ENCODE measurements at places on chromosomes 7 and 10. TPM values are rescaled to one million over a fixed set of nuclear protein-coding genes. Genes with fewer than 3 reads are reported as not detected.

The OPALIN gene
- total RNA-seq, result not detected

The GAD2 gene
- total RNA-seq, result not detected

The MEIG1 gene
- not detected for total RNA-seq

The PRR15 gene
- total RNA-seq, result 0.11 TPM

The PLAU gene
- total RNA-seq, result 0.82 TPM

The HGF gene
- total RNA-seq, result not detected

The TMEM209 gene
- total RNA-seq, result 44.5 TPM

The CROT gene
- total RNA-seq, result 5.4 TPM

The AKR1C8 gene
- total RNA-seq, result not detected

The NODAL gene
- total RNA-seq, result not detected

The AOAH gene
- total RNA-seq, result 9.6 TPM

The H2BK1 gene
- total RNA-seq, result not detected

The MBL2 gene
- total RNA-seq, result not detected

The MALRD1 gene
- total RNA-seq, result not detected

The ATP6V0A4 gene
- not detected for total RNA-seq

The PEX1 gene
- total RNA-seq, result 15.9 TPM

The TNPO3 gene
- 72.0 TPM for total RNA-seq

The KCNMA1 gene
- total RNA-seq, result 0.10 TPM

DNA sequence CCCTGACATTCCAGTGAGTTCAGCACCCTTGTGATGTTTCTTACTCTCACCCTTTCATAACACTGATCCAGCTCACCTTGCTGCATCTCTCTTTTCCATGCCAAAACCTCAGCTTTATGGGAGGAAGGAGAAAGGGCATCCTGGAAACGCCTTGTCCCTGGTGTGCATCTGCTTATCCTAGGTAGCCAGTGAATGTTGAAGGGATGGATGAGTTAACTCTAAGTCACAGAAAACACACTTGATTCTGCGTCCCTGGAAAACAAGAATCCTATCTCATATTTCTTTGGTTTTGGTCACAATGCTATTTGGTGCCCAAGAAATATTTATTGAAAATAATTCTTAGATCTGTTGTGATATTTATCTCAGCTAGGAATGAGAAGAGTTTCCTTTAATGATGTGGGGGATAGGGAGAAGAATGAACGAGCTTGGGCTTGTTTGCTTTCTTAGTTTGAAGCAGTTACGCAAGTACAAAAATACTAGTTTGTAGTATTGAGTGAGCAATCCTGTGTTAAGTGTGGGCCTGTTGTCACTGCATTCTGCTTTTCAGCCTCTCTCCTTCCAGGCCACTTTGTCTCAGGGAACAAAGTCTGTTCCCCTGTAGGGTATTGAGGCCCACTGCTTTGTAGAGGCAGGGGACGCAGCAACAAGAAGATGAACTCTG lies 126.5 kb downstream of the ARID5B start:
- DNase-seq, result no peak

DNA sequence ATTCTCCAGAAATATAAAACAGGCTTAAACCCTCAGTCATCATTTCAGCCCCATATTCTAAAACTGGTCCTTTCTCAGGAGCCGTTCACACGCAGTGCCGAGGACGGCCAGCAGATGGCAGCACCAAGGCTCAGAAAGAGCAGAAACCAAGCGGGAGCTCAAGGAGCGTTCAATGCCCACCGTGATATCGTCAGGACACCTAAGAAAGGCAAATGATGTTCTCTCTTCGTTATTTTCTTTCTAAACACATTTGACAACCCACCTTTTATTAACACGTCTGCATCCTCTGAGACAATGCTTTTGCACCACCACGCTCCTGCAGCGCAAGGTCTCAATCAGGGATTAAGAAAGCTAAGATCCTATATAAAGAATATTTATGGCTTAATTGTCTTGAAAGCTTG lies 45.7 kb upstream of the RBM33 start:
- peak; percentile 84 for DNase-seq

DNA sequence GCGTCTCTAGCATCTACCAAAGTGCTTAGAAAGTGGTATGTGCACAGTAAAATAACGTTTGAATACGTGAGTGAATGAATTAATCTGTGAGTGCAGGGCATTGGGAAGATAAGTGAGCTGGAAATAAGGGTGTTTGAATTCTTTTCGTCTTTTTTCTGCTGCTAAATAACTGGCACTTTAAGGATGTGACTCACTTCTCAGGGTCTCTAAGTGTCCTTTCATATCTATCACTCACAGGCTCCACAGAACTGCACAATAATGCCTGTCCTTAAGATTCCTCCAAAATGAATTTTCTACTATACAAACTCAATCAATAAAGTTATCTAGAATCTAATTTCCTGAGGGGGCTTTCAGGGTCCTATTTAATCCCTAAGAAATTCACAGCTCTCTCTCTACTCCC lies 3.2 kb upstream of the DGKB start:
- DNase-seq, result no peak

GRCh38 chr7:111886233-111886632 lies 320.0 kb downstream of the DOCK4 start:
- no peak for DNase-seq

GRCh38 chr7:155404976-155405375 lies 53.0 kb upstream of the EN2 start:
- DNase-seq, result no peak

GRCh38 chr10:64773357-64773756 lies 1252.2 kb downstream of the REEP3 start:
- DNase-seq, result no peak

GRCh38 chr7:18201350-18201749 lies 173.7 kb upstream of the PRPS1L1 start:
- no peak for DNase-seq

GRCh38 chr10:109698882-109699664 lies 224.2 kb downstream of the XPNPEP1 start:
- no peak for DNase-seq

DNA sequence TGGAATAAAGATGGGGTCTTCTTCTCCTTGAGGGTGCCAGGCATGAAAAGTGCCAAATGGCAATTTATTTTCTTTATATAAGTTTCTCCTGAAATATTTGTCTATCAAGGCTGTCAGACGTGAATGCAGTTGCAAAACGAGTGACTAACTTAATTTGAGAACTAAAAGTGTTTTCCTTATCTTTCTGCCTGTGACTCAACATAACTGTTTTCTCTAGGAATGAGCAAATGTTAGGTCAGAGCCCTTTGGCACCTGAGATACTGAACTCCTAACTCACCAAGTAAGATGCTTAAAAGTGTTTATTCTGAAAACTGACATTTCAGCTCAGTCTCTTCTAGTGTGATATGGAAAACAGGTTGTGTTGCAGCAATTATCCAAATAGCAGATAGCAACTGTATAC lies 197.0 kb downstream of the STK31 start:
- DNase-seq, result no peak

DNA sequence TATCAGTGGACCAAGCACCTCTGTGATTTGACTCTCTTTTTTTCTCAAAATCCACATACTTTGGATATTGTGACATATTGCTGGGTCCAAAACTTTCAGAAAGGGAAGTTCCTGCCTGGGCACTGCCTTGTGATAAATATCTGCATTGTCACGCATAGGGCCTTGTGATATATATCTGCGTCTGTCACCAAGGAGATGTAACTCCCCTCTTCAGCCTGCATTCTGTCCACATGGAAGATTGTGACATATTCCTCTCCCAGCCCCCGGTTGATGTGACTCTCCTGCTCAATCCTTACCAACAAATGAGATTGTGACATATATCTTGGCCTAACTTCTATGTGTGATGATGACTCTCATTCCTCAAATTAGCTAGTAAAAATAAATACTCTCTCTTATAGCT lies 25.4 kb upstream of the ZNF107 start:
- no peak for DNase-seq

DNA sequence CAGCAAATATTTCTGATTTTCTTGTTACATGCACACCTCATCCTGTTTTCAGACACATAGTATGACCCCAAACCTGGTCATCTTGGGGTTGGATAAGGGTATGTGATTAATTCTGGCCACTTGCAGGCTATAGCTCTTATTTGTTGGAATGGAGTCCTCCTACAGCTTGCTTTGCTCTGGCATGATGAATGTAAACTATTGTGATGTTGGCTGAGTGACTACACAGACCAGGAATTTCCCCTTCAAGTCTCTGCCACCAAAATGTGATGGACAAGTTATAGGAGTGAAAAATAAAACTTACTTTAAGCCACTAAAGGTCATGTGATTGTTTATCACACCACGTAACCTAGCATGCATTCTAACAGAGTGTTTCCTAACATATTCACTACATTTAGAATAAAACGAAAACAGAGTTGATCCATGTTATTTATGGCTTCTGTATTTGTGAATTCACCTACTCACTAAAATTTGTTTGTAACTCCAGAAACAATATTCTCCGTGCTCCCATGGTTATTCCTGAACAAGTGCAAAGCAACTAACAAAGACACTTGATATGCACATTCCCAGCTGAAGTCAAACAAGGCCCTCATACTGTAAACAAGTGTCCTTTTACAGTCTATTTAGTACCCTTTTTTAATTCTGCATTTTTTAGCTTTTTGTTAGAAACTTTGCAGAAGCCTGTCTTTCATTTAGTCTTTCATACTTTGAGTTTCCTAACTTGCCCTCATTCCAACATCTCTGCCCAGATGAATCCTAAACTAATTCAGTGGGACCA lies 599.2 kb upstream of the PCDH15 start:
- no peak for DNase-seq

- DNase-seq, result no peak
Observed at GRCh38 chr10:122112021-122112616, 123.2 kb downstream of the TACC2 start.

DNA sequence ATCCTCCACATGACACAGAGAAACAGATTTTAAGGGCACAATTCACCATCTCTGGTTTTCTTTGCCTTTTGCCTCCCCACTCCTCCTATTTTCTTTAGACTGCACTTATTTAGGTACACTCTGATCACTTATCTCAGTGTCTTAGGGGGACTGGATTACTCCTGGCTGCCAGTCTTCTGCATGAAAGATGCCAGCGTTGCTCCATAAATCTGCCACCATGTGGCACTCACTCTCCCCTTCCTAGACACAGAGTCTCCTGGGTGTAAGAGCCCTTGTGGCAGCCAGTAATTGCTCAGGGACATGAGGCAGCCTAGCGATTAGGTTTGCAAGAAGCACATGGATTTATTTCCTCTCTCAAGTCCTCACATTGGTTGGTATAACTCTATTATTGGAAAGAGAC lies 34.5 kb upstream of the RBM20 start:
- DNase-seq, result no peak

DNA sequence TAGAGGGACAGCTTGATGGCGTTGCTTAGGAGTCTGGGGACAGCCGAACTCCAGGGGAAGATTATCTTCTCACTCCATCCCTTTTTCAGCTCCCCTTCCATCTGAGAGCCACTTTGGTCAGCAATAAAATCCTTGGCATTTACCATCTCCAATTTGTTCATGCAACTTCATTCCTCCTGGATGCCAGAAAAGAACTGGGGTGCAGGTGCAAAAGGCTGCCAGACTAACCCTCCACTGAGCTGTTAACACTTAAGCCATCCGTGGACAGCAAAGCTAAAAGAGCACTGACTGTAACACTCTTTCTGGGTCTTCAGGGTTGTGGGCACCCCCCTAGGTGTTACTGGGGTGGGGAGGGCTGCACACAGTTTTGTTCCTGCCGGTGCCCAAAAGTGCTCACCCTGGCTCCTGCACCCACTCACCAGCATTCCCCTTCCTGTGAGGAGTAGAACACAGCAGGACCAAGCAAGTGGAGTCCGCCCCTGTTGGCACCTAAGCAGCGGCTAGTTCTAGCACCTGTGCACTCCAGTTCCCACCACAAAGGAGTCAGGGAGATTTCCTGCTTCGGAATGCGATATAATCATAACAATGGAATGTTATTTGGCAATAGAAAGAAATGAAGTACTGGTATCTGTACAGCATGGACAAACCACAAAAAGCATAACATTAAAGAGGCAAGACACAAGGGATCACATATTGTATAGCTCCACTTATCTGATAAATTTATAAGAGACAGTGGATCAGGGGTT lies 95.1 kb downstream of the NPY start:
- DNase-seq, result no peak

DNA sequence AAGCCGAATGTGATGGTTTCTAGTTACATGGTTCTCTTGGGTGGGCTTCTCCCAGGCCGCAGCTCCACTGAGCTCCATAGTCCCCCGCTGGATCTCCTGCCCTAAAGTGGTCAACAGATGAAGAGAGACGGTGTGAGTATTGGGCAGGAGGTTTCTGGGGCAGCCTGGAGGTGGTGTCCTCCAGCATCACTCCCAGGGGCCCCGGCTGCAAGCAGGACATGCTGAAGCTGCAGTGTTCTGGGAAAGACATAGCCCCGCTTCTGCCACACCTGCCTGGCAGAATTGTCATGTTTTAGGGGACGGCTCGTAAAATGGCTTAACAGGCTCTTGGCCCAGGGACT lies 40.4 kb downstream of the CALML3 start:
- DNase-seq, result no peak

DNA sequence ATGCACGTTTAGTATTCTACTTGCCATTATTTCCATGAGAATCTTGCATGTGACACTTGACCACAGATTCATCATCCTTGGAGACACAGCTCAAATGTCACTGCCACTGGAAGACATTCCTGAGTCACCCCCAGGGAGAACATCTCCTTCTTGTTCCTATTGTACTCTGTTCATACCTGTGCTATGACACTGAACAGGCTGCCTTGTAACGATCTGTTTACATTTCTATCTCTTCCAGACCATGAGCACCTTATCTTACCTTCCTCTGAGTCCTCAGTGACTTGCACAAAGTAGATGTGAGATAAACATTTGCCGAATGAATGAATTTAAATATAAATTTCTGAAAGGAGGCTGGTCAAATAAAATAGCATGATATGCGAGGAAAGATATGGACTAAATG lies 331.9 kb upstream of the LRRN3 start:
- DNase-seq, result no peak

DNA sequence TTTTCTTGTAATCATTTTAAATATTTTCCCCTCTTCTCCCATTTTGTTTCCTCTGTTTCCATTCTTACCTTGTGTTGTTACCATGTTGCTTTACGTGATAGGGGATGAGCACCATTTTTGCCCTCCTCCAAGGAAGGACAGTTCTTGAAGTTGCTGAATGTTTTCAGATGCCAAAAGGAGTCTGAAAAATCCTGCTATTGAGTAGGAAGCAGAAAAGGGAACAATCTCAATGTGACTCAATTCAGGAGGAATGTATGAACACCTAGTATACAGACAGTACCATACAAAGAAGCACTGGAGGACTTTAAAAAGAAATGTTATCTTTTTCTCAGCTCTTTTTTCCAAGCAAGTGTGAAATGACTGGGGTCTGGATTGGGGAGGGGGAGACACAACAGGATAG lies 5.1 kb upstream of the NAMPT start:
- no peak for DNase-seq

- DNase-seq, result no peak
Observed at GRCh38 chr7:30831227-30831626, 60.0 kb downstream of the MINDY4 start.

- DNase-seq, result no peak
Observed at GRCh38 chr7:151177310-151177709, 9.7 kb downstream of the ASB10 start.

GRCh38 chr10:121942749-121943416 lies 15.1 kb upstream of the ATE1 start:
- DNase-seq, result no peak
